ENCODE measurements at places on chromosomes 4 and X.

DNA sequence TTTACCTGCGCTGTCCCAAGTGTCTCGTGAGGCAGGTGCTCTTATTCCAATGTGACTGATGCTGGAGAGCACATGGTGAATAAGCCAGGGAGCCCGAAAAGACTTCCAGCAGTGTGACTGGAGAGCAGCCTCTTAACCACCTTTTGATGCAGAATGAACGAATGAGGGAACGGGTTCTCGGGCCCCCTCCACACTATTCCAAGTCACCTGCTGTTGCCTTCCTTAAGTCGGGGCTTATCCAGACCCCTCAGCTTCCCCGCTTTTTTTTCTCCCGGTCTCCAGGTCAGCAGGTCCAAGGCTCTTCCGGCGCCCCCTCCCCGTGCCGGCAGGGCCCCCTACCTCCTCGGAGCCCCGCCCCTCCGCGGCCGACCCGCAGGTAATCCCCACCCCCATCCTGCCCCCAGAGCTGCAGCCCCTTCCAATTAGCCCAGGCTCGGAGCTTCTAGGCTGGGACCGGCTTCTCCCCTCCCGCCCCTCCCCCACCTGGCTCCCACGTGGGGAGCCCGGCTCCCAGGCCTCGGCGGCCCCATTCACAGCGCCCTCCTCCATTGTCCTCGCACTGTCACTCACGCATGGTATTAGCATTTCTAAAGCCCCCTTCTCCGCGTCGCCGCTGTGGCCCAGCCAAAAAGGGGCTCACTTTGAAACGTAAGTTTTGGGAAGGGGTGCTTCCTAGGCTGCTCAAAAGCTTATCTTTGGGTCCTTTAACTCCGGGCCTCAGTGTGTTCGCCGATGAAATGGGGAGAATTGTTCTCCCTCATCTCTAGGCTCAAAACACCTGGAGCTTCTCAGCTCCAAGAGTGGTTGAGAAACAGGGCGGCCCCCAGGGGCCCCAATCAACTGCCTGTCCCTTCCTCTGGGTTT is 56.2 kb upstream of the PJA1 start:
- DNase-seq: no peak

DNA sequence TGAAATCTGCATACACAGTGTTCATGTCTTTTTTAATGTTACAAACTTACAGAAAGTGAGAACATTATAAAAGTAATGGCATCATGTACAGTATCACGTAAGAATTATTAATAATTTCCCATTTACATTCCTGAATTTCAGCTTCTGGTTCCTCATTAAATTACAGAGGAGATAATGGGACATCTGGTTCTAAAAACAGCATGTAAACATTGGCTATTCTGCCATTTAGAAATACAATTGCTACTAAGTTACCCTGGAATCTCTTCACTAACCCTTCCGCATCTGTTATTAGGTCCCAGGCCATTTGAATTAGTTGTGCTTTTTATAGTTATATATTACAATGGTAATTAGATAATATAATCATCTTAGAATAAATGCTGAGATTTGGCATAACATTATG is 505.1 kb downstream of the FSTL5 start:
- DNase-seq: no peak

- DNase-seq: no peak
Observed at GRCh38 chr4:32440391-32440790, 1720.2 kb downstream of the PCDH7 start.

DNA sequence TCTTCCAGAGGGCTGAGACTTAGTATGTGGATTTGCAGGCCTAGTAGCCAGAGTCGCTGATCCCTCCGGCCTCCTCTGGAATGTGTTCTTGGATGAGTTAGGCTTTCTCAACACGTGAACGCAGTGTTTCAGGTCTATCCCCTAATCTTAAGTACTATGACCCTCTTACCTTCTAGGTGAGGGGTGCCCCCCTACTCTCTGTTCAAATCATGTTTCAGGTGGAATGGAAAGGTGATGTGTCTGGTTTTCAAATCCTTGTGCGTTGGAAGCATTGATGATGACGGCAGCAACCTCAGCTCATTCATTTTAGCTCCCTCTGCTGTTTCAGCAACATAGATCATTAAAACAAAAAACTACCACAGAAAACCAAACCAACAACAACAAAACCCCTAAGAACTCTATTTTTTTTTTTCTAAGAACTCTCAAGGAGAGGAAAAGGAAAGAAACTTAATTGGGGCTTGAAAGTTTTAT is 56.4 kb downstream of the RWDD4 start:
- DNase-seq: no peak

GRCh38 chr4:689723-690122 is 772 bp upstream of the SLC49A3 start:
- DNase-seq: no peak

DNA sequence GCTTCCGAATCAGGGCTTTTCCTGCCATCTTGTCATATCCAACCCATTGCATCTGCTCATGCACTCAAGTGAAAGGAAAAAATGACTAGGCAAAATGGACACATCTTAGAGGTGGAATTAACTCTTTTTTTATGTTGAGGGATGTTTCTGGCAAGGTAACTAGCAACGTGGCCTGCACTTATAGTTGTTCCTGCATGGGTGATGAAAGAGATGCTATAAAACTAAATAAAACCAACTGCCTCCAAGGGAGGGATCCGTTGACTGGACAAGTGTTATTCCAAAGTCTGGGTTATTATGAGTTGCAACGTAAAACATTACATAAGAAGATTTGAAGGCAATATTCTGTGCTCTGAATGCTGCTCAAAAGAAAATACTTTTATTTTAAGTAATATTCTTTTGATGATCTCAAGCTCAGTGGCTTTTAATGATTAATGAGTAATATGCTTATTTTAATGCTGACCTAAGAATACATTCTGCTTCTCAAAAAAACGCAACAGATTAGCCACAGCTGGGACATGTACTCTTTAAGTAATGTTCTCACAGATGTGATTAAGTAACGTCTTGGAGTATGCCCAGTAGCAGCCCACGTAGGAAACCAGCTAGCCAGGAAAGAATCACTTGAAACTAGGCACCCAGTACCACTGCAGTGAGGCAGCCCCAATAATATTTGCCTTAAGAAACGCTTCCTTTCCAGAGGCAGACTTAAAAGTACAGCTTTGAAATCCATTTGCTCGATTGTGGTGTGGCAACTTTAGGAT is 27.4 kb downstream of the KLF3 start:
- no peak for DNase-seq

- DNase-seq: no peak
Observed at GRCh38 chr4:119103263-119103662, 32.4 kb upstream of the MYOZ2 start.

- DNase-seq: no peak
Observed at GRCh38 chrX:74804574-74804973, 120.7 kb downstream of the NEXMIF start.

Measured in stimulated activated CD4-positive, alpha-beta T cell treated with anti-CD3 and anti-CD28 coated beads, TNF-alpha, amount 100 ng/mL, for 4 hours (primary cell).